ENCODE measurements at places on chromosomes 2 and 18.

GRCh38 chr2:194380011-194380410 is 1277.0 kb upstream of the SLC39A10 start:
- DNase-seq, result no peak

DNA sequence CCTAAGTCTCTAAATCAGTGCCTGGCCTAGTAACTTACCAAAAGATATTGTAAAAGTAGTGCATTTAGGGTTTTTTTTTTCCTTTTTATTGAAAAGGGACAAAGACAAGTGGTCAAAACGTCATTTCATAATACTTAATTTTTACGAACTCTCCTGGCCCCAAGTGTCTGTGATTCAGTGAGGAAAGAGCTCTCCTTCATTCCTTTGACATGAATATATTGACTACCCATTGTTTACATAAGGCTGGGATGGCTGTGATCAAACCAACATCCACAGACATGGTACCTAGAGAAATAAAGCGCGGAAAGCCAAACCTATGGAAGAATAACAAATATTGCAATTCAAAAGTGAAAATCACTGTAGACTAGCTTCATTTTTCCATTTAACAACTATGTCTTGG is 198.4 kb downstream of the BABAM2 start:
- no peak for DNase-seq

GRCh38 chr18:4017480-4017879 is 437.6 kb downstream of the DLGAP1 start:
- no peak for DNase-seq

- DNase-seq, result peak; percentile 57
Observed at GRCh38 chr2:138507267-138507666, 5.7 kb downstream of the SPOPL start.

DNA sequence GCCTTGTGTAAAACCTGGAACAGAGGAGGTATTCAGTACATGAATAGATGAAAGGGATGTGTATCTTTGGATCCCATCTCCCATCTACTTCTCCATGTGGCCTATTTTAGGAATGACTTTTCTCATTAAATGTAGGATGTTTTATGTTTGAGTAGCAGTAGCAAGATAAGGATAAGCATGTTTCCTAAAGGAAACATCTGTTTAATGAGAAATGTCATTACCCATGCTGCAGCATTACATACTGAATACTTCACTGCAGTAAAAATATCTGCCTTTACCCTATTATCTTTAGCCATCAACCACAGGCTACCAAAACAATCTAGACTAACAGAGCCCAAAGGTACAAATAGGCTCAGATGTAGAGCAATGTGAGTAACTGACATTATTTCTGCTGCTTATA is 419.2 kb upstream of the CYRIA start:
- no peak for DNase-seq

DNA sequence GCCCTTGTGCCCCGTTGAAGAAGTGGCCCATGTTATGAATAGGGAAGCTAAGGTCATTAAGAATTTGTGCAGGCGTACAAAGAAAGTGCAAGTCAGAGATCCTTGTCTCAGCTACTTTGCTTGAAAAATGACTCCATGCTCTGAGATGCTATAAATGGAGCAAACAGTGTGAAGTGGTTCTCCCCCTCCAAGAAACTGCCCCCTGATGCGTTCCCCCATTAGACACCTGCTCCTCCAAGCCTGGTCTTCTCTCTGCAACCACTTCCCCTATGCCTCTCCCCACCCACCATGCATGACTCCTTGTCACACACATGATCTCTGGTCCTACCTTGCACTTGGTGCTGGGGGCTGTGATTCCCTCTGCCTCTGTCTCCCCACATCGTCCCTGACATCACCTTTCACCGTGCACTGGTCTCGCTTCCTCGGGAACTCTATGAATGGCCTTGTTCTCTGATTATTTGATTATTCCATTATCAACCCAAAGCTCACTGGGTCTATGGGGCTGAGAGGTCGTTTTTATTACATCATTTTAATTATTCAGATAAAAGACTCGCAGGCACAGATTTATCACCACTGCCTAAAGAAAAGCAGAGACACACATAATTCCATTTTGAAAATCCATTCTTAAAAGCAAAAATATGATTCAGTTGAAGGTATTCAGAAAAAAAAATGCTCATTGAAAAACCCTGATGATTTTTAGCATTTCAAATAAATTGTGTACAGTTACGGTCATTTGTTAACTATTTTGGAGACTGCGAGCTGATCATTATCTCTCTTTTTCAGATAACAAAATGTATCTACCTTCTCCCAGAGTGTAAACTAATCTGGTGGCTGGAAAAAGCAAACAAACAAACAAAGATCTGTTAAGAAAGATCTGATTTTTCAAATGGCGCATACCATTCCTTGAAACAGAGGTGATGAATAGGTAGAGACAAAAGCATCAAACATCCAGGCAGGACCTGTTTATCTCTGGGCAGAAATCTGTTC is 294.9 kb downstream of the SOX11 start:
- no peak for DNase-seq

DNA sequence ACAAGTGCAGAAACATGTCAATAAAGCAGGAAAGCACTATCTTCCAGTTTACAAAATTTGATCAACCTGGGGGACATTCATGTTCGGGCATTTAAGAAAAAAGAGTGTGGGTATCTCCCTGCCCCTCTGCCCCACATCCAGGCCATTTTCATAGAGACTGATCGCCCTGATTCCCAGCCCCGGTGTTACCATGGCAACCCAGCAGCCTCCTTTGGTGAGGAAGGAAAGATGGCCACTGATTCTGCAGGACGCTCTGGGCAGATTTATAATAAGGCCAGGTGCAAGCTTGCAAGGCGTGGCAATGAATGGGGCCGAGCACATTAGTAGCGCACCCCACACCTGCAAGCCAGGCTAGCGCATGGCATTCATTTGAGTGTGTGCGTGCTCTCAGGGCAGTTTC is 36.7 kb upstream of the ARL4C start:
- DNase-seq, result no peak

DNA sequence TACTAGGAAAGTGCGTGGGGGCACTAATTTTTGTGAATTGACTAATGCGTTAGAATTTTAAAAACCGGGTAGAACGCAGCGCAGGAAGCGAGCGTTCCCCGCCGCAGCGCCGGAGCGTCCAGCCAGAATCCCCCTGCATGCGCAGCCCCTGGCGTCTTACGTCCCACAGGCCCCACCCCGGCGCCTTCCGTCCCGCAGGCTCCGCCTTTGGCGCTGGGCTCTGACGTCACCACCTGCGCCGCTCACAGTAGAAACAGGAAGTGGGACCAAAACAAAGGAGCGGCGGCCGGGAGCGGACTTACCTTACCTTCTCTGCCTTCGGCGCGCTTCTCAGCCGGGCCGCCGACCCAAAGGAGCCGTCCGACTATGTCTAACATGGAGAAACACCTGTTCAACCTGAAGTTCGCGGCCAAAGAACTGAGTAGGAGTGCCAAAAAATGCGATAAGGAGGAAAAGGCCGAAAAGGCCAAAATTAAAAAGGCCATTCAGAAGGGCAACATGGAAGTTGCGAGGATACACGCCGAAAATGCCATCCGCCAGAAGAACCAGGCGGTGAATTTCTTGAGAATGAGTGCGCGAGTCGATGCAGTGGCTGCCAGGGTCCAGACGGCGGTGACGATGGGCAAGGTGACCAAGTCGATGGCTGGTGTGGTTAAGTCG is at the start of gene CHMP1B:
Gene CHMP1B (plus strand): TSS at position 268 of the 660 bp plus-strand sequence. CDS start 99 bp downstream, at position 367.
- peak; percentile 98 for DNase-seq

GRCh38 chr2:101832114-101832513 is 134.6 kb downstream of the MAP4K4 start:
- no peak for DNase-seq

GRCh38 chr2:120857422-120857821 is 121.8 kb downstream of the GLI2 start:
- no peak for DNase-seq

DNA sequence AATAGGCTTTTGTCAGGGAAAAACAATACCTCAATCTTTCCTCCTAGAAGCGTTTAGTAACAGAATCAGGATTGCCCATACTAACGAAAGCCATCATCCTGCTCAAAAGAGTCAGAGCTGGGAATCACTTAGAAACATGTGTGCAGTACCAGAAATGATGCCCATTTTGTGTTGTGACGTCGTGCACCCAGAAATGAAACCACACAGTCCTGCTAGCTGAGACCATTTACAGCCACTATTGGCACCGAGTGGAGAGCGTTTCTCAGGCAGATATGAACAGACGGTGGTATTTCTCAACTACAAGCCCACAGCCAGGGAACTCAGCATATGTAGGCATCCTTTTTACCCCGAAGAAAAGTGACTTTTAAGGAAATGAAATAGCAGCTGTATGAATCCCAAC is 284.3 kb upstream of the LRATD1 start:
- DNase-seq, result no peak

DNA sequence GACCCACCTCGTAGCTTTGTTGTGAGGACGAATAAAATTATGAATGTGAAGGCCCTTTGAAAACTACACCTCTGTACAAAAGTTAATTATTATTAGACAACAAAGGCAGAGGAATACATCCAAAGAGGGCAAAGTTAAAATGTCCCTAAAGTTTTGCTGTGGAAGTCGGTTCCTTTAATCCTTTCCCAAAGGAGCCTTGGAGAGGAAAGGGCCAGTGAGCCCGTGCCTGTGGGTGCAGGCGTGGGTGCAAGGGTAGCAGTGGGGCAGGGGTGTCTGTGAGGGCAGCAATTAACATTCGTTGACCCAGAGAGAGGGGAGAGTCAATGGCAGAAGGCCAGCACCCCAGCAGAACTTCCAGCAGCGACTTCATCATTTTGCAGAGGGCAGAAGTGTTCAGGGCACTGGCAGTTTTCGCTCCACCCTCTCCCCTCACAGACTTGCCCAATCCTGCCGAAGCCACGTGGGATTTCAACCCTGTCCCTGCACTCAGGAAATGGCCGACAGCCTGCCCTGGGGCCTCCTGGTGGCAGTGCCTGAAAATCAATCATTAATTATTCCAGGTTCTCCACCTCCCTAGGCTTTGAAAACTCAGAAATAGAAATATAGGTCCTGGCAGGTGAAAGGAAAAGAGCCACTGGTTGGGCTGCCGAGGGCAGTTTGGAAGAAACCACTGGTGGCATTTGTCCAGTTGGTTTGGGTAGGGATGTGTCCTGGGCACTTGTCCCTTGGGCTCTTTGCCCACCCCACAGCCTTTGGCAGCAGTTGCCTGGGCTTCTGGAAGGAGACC is 4.2 kb upstream of the PAX8 start:
- DNase-seq, result peak; percentile 72

DNA sequence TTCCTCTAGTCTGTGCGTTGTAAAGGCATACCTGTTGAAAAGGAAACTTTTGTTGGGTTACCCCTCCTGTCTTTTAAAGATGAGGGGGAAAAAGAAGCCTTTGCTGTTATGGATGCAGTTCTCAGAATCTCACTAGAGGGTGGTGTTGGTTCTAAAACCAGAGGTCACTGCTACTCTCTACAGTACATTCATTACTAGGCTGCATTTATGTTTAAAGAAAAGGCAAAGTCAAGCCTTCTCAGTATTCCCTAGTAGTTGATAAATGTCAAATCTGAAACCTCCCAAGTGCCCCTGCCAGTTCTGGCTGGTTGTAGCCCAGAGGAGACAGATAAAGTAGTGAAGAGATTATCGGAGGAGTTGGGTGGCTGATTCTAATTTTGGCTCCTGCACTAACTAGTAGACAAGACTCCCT is 1.4 kb upstream of the PLCL1 start:
- peak; percentile 33 for DNase-seq

GRCh38 chr2:174336501-174337336 is 2.0 kb downstream of the SP9 start:
- peak; percentile 21 for DNase-seq

GRCh38 chr18:9919564-9920232 is 5.9 kb downstream of the VAPA start:
- DNase-seq, result no peak

DNA sequence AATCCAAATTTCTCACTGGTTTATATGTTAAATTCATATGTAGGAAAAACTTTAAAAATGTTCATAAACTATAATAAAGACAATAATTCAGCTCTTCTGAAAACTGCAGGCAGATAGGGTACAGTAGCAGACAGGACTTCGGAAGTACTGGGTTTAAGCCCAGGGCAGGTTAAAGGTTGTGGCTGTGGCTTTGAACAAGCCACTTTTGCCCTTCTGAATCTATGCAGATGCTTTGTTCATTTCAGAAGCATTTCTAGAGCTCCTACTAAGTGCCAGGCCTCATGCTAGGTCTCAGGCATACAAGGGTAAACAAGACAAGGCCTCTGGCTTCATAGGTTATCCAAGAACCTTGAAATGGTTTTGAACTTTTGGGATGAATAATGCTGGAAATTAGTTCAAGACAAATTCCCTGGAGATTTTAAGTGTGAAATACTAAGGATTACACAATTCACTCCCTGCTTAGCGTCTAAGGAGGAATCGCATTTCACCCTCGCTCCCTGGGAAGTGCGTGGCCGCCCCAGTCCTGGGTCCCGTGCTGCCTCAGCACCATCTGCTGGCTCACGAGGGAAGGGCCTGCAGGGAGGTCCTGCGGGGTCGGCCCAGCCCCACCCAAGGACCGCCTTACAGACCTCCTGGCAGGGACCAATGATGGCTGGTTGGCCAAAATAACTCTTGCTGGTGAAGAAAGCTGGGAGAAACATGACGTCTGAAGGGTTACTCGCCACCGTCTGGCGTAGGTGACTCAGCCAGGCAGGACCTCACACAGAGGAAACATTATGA is 67.7 kb upstream of the L3MBTL4 start:
- peak; percentile 84 for DNase-seq

DNA sequence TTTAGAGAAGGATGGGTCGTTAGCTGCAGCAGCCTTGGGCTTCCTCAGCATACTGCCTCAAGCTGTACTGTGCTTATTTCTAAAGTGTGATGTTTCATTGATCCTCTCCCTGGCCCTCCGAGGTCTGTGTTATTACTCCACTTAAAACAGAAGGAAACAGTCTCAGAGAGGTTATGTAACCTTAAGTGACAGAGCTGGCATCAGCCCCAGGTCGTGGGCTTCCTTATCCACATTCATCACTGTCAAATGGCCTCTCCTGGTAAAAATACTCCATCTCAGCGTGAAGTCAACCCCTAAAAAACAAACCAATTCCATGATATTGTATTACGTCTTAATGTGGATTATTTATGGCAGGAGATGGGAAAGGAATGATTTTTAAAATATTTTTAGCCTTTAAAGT is 153.3 kb upstream of the NOSTRIN start:
- DNase-seq, result no peak

GRCh38 chr2:120177001-120177621 is 46.1 kb downstream of the TMEM185B start:
- peak; percentile 14 for DNase-seq

DNA sequence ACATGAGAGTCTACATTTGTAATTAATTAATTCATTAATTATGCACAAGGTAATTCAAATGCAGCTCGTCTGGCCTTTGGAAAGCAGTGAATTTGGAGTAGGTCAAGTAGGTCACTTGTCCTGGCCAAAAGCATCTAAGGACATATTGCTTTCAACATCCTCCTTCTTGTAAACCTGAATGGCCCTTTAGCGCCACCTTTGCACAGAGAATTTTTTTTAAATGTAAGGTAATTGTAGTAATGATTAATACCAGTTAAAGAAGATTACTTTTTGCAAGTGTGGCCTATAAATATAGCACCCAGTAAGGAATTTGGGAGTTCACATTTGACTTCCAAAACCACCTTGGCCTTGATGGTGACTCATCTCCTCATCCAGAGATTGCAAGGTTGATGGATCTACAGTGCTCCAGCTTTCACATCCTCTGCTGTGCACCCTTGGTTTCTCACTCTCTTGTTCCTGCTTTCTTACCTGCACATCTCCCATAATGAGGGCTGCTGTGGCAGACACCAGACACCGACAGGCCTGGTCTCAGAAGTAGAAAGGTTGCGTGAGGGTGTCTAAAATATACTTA is 481.7 kb downstream of the TGIF1 start:
- no peak for DNase-seq

All from lung (tissue), 17 donors.